Right atrium auricular region (tissue), 2 donors: ENCODE measurements at places on chromosomes 11 and 22. TPM values are rescaled to one million over a fixed set of nuclear protein-coding genes. Genes with fewer than 3 reads are reported as not detected.

DNA sequence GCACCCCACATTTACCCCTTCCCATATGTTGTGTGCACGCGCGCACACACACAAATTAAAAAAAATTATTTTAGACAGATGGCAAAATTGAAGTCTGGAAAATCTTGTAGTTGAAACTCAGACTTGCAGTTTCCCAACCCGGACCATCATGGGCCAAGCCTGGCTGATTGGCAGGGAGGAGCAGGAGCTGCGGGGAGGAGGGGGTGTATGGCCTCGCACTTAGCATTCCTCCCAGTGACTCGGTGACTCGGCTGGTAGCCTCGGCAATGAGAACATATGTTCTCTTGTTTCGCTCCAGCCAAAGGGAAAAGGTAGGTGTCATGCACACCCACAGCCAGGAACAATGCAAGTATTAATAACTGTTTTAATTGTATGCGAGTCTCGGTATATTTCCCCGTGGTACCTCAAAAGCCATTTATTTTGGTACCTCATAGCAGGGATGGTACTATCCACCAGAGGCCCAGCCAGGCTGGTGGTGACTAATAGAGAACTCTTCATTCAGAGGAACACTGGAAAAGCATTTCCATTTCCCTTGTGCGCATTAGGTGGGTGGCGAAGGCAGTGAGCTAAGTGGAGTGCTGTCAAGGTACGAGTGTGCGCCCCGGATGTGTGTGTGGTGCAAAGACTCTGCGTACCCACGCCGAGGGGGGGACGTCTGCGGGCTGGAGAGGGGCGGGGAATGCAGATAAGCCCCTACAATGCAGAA, 92.5 kb downstream of the DSCAML1 start:
- DNase-seq, result no peak

DNA sequence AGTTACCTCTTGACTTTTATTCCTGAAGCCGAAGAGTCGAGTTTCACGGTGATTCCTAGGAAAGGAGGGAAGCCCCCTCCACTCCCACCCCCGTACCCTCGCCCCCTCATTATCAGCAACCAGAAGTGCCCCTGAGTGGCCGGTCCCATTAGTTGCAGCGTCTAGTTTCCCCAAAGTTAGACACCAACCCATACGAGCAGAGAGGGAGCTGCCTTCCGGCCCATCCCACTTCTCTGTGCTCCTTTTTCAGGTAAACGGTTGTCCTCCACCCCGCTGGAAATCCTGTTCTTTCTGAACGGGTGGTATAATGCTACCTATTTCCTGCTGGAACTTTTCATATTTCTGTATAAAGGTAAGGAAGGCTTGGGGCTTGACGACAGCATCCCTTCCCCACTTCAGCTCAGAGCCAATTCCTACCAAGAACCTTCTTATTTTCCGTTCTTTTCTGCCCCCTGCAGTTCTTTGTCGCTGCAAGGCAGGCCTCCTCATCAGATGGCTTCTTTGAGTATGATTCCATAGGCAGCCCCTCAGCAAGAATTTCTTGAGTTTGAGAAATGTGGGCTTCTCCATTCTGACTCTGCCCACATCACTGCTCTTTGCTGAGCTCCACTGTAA, 701 bp downstream of the TMEM216 start:
- DNase-seq, result no peak

- no peak for DNase-seq
Measured at GRCh38 chr11:43486141-43486540, 127.4 kb downstream of the TTC17 start.

- DNase-seq, result no peak
Measured at GRCh38 chr11:125517116-125517770, 21.2 kb upstream of the FEZ1 start.

- no peak for DNase-seq
Measured at GRCh38 chr11:30991802-30992512, 377.6 kb downstream of the DCDC1 start.

DNA sequence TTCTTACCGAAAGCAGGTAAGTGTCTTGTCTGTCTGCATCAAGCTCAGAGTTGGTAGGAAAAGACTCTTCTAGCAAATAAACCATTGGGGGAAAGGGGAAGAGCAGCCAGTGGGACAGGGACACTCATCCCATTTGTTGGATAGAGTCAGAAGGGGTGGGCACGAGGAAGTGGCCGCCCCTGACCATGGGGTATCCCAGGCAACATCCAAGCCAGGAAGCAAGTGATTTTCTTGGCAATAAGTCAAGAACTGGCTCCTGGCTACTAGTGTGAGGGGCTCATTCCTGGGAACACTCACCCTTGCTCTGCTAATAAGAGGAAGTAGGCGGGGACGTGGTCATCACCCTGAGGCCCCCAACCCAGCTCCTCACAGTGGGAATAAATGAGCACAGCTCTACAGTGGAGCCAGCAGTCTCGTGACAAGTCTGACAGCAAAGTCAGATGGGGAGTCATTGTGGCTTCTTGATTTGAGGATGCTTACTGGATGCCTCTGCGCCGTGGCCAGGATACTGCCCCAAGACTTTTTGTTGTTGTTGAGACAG, 6.7 kb downstream of the SLC25A18 start:
- peak; percentile 79 for DNase-seq

DNA sequence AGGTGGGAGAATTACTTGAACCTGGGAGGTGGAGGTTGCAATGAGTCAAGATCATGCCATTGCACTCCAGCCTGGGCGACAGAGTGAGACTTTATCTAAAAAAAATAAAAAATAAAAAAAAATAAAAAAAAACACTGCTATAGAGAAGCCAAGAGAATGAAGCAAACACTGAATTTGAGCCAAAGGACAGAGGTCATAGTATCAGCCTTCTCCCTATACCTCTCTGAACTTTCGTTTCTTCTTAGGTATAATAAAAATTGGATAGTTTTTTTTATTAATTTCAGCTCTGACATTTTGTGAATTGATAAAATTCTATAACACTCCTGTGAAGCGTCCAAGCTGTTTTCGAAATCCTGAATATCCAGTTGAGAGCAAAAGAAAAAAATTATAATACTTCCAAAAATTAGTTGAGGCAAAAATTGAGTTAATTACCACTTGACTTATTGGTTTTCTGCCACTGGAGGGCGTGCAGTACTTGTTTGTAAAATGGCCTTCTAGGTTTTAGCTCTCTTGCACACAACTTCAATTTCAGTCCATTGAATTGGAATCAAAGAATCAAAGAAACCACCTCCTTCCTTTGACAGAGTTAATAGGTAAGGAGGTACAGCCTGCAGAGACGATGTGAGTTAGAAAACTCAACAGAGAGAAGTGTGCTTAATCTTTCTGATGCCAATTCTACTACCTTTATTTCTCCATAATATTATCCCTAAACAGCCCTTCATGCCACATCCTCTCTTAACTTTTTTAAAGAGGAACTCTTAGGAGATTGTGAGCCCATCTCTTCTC, 143.2 kb downstream of the BBOX1 start:
- no peak for DNase-seq

DNA sequence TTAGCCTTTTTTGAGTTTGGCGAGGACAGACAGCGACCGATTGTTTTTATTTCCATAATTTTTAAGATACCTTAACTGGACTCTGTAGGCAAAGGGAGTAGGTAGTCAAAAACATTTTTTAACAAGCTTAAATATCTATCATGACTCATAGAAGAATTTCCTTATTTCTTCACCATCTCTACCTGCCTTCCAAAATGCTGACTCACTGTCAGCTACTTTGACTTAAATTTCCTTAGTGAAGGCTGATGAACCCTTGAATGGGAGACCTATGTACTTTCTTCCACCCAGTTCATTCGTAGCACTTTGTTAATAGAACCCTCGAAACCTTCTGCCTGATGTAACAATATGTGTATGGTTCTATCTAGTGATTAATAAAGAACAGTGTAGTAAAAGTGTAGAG, 1.1 kb upstream of the MTMR2 start:
- no peak for DNase-seq

DNA sequence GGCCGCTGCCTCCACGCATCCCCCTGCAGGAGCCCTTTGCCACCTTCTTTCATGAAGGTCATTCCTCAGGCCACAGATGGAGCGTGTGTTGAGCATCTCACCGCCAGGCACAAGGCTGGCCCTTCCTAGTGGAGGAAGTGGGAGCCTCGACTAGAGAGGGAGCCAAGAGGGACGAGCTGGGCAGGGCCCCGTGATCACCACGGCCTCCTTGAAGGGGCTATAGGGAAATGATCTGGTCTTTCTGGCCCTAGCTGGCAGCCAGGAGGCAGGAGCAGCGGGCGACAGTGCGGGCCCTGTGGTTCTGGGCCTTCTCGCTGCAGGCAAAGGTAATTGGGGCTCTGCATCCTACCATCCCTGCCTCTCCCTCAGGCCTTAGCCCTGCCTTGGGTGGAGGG, 49.1 kb downstream of the PISD start:
- DNase-seq, result no peak

GRCh38 chr22:24108073-24108472, 73.2 kb upstream of the SUSD2 start:
- no peak for DNase-seq

GRCh38 chr11:75538150-75538942, 12.6 kb upstream of the GDPD5 start:
- no peak for DNase-seq

DNA sequence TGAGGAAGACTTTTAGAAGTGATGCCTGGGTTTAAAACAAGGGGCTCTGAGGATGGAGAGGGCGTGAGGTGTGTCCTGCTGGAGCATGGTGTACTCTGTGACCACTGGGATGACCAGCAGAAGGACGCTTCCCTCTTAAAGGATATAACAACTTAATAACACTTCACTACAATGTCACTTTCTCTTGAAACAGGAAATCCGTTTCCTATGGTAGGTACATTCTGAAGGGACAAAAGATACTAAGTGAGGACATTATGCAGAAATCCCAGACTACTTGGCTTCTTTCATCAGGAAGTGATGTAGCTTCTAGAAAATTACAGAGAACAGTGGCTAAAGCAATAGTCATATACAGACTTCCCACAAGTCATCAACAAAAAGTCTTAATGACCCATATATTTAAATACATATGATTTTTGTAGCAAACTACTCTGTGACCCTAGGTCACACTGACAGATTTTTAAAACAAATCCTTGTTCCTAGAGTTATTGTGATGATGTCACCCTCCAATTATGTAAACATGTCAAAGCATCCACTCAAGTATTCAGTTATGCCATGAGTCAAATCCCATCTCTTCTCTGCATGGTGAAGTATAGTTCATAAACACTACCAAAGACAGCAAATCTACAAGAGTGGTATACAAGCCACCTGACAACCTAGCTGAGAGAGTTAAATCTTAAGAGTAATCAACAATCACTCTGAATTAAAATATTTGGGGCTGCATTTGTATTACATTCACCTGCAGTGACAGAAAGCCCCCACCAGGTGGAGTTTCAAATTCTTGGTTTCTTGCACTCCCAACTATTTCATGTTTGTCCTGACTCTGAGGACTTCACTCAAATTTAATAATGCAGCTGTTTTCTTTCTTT, 32.8 kb downstream of the PITPNB start:
- DNase-seq, result no peak

DNA sequence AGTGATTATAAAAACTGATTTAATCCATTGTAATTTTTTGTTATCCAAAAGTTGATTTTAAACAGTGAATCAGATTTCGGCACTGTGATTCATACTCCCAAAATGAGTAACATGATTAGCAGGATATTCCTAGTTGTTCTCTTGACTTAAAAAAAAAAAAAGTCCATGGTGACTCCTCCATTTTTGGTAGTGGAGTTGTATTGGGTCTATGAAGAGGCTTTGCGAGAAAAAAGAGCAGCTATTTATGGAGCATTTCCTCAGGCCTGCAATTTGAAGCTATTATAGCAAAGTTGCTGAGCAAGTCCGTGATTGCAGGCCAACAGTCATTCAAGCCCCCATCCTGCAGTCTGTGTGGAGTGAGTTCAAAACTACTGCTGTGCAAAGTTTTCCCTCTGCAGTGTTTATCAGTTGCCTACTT, 28.8 kb downstream of the YAP1 start:
- DNase-seq, result no peak

DNA sequence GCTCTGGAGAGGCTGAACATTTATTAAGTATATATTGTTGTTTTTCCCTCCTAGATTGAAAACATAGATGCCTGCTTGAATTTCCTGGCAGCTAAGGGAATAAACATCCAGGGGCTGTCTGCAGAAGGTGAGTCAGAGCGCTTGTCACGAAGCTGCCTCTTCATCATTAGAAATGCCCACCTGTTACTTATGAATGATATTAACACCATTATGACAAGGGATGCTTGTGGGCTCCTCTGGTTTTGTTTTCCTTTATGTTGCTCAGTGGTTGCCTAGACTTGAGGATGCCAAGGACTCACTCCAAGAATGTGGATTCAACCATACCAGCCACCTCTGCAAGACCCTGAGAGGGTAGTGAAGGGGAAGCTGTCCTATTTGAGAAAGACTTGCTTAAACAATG, 156.2 kb downstream of the NAV2 start:
- DNase-seq, result no peak

GRCh38 chr11:27616711-27617110, 83.5 kb downstream of the BDNF start:
- DNase-seq, result no peak

DNA sequence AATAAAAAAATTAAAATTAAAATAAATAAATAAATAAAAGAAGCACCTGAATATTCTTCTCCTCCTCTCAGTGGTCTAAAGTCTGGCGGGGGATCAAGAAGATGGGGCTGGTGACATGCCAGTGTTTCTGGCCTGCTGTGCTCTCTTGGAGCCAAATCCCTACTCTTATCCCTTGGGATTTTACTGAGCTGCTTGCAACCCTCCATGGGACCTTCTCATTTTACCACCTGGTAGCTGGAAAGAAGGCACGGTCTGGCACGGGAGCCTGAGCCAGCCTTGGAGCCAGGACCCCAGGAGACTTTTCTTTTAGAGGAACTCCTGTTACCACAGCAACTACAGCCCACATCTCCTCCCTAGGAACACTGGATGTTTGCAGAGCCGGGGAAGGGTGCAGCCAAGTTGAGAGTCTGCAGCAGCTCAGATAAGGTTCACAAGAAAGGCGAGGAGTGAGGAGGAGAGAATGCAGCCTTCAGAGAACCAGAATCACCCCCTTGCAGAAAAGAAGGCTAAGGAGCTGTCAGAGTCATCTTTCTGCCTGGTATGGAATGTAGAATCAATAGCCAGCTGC, 21.4 kb downstream of the CD6 start:
- no peak for DNase-seq

- no peak for DNase-seq
Measured at GRCh38 chr22:17402293-17402692, 33.0 kb downstream of the CECR2 start.

- no peak for DNase-seq
Measured at GRCh38 chr11:80587906-80588305, 1147.1 kb upstream of the TENM4 start.

GRCh38 chr11:132402071-132402684, 1031.8 kb downstream of the NTM start:
- no peak for DNase-seq

- no peak for DNase-seq
Measured at GRCh38 chr11:24155792-24156191, 341.1 kb upstream of the LUZP2 start.

DNA sequence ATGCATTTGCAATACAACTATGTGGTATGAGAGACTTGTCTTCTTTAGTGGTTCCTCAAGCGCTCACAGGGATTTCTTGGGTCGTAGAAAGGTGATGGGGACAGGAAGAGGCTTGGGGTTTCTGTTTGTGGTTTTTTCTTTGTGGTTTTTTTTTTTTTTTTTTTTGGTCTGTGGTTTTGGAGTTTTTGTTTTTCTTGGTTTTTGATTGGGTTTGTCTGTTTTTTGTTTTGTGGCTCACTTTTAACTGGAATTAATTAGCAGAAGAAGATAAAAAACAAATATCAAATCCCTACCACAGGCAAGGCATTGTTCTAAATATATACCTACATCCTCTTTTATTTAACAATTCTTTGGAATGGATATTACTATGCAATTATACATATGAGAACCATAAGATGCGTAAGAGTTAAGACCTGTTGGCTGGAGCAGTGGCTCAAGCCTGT, 5.5 kb downstream of the TTC28 start:
- DNase-seq, result no peak

APOA4 gene
- not detected for total RNA-seq

LUZP2 gene
- 0.19 TPM for total RNA-seq

DCHS1 gene
- total RNA-seq, result 9.3 TPM

PKDREJ gene
- total RNA-seq, result 0.07 TPM
